ENCODE measurements at places on chromosomes 3 and 15.

DNA sequence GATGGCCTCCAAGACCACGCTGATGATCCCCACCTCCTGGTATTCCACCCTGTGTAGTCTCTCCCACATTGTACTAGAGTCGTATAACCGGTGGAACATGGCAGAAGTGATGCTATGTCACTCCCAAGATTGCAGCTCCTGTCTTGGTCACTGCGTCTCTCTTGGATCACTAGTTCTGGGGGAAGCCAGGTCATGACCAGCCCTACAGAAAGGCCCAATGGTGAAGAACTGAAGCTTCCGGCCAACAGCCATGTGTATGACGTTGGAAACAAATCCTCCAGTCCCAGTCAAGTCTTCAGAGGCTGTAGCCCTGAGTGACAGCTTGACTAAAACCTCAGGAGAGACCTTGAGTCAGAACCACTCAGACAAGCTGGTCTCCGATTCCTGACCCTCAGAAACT, 61.9 kb upstream of the FNDC3B start:
- no peak for DNase-seq

- DNase-seq = no peak
These were observed 15.6 kb downstream of the IQCB1 start for GRCh38 chr3:121819236-121819635.

GRCh38 chr3:17077606-17078005, 192.9 kb downstream of the PLCL2 start:
- no peak for DNase-seq

GRCh38 chr3:175913286-175913685, 1054.2 kb downstream of the NAALADL2 start:
- no peak for DNase-seq

DNA sequence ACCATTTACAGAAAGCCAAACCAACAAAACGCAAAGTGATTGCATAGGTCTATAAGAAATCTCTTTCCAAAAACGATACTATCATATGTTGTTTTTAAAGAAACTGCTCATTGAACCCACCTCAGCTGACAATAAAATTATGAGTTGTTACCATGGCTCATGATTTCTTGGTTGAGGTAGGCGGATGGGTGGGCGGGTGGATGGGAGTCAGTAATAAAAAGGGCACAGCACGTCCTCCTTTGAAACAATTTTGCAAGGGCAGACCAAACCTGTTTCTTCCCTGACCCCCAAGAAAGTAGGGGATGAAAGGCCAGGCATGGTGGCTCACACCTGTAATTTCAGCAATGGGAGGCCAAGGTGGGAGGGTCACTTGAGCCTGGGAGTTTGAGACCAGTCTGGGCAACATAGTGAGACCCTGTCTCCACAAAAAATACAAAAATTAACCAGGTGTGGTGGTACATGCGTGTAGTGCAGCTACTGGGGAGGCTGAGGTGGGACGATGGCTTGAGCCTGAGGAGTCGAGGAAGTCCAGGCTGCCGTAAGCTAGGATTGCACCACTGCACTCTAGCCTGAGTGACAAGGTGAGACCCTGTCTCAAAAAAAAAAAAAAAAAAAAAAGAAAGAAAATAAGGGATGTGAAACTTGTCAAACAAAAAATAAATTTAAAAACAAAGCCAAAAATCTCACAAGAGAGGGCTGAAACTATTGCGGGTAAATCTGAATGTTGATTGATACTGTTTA, 2.1 kb downstream of the ABHD10 start:
- no peak for DNase-seq

GRCh38 chr3:106635271-106635670, 742.0 kb upstream of the CCDC54 start:
- DNase-seq = no peak

DNA sequence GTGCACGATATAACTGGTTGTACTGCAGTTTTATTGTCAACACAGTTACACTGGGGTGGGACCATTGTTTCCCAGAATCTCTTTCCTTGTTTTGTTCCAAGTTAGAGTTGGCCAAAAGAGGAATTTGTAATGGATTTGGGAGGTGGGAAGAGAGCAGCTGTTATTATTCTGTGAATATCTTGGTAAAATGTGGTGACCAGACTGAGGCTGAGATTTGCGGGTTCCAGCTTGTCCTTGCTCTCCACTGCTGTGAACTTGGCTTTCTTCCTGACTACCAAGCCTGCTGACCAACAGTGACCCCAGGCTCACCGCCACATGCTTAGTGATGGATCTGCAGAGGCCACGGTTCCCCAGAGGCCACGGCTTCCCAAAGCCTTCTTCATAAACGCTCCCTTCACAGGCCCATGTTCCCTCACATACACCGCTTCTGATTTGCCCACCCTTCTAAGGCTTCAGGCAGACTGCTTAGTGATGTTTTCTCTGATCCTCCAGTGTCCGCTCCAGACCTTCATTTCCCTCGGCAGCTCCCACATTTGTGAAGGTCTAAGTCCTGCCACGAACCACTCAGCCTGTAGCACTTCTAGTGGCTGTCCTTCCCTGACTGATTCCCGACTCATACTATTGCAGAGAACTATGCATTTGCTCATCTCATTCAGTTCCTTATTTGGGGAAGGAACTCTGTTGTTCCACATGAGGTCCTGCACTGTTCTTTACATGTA, 525.5 kb upstream of the RGMA start:
- no peak for DNase-seq

- DNase-seq = no peak
These were observed 20.4 kb downstream of the BHLHE40 start for GRCh38 chr3:4999531-5000184.

- DNase-seq = no peak
These were observed 514.5 kb upstream of the DPPA4 start for GRCh38 chr3:109851854-109852253.

GRCh38 chr15:29424118-29424517, 154.5 kb upstream of the NSMCE3 start:
- DNase-seq = no peak

DNA sequence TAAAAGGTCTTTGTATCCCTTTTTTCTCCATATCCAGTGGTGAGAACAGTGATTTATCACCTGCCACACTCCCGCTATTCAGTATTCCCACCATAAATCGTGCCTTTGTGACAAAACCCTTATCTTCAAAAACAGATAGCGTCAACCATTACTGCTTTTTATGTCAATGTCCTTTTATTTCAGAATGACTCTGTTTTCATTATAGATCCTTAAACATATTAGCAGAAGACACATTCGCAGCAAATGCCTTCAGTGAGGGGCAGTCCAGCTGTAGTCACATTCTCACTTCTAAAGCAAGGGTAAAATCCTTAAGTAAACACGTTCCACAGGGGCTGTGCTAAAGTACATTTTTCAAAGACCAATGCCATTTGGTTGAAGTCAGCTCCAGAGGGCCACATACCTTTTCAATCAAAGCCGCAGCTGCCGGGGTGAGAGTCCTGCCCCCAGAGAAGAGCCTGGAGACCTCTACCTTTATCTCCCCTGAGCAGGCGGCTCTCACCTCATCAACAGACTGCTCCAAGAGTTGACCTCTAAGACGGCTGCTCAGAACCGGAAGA, 53.4 kb downstream of the PDZRN3 start:
- no peak for DNase-seq

DNA sequence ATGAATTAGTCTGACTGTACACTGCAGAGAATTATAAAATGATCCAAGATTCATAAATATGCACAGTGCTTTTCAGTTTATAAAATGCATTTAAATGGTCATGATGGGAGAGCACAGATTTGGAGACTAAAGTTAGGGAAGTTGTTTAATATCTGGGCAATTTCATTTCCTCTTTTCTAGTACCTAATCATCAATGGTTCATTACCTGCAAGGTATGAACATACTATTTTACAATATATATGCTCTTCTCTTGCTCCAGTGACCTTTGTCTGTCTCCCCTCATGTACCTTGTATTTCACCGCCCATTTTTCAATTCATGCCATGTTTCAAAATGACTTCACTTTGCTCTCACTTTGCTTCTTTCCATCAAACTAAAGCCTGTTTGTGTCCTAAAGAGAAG, 114.5 kb downstream of the SUCNR1 start:
- no peak for DNase-seq

GRCh38 chr15:88686166-88686565, 47.4 kb downstream of the ISG20 start:
- no peak for DNase-seq

- no peak for DNase-seq
These were observed 420 bp downstream of the SLC27A2 start for GRCh38 chr15:50182219-50183013.

DNA sequence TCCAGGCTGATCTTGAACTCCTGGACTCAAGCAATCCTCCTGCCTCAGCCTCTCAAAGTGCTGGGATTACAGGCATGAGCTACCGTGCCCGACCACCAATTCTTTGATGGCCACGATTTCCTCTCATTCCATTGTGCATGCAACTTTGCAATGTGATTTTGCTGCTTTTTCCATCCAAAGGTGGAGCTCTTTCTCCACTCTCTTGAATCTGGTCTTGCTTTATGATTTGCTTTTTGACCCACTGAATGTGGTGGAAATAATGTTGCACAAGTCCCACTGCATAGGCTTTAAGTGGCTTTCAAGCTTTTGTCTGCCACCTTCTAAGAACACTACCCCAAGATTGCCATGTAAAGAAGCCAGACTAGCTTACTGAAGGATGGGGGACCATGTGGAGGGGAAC, 10.6 kb downstream of the RPS27L start:
- no peak for DNase-seq

DNA sequence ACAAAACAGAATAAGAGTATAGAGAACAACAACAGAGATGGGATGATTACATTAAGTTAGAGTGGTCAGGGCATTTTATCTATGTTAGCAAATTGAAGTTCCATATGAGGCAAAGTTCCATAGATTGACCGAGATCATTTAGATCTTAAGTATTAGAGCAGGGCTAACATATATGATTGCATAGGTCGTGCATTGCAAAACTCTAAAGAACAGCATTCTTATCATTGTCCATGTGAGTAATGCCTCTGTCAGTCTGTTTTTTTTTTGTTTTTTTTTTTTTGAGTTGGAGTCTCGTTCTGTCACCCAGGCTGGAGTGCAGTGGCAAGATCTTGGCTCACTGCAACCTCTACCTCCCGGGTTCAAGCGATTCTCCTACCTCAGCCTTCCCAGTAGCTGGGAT, 341.7 kb upstream of the KCNH8 start:
- DNase-seq = no peak

- no peak for DNase-seq
These were observed 180.4 kb upstream of the NR2E3 start for GRCh38 chr15:71629781-71630474.

DNA sequence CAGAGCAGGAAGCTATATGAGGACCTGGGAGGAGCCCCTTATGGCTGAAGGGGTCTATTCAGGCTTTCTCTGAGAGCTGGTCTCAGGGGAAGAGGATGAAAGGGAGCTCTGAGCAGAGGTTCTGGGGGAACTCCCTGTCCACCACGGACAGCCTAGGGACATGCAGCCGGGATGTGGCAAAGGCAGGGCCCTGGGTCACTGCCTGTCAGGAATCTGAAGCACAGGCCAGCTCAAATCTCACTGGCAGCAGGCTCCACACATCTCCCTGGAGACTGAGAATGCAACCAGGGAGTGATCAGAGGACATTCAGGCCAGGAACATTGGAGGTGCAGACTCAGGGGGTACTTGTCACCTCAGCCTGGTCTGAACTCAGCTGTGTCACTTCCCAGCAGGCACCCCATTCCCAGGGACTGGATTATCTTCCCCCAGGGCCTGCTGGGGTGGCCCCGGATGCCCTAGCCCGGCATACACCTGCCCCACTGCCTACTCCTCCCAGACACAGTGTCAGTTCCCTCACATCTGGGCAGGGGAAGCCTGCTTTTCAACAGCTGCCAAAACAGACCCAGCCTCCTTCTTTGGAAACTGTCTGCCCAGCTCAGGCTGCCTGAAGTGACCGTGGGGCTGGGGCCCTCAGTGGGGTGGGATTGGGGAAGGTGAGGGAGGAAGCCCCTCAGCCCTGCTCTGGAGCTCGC, 18.3 kb upstream of the SEMA3F start:
- no peak for DNase-seq
